Spleen (tissue), 13 donors: ENCODE measurements at places on chromosomes 2 and 18. TPM values are rescaled to one million over a fixed set of nuclear protein-coding genes. Genes with fewer than 3 reads are reported as not detected.

The RFTN2 gene
- polyA plus RNA-seq, result 0.52 TPM

The ASAP2 gene
- polyA plus RNA-seq, result 1.3 TPM

The NIFK gene
- polyA plus RNA-seq, result 48.2 TPM

The AQP12B gene
- 1.8 TPM for polyA plus RNA-seq

The RUFY4 gene
- polyA plus RNA-seq, result 3.7 TPM

The GIGYF2 gene
- 18.5 TPM for polyA plus RNA-seq

The C2orf74 gene
- polyA plus RNA-seq, result 20.5 TPM

The LCT gene
- not detected for polyA plus RNA-seq

The FKBP7 gene
- 1.8 TPM for polyA plus RNA-seq

The SPP2 gene
- polyA plus RNA-seq, result not detected

The EPB41L5 gene
- polyA plus RNA-seq, result 2.2 TPM

The FZD7 gene
- polyA plus RNA-seq, result 0.87 TPM

The TBR1 gene
- not detected for polyA plus RNA-seq

The COX5B gene
- polyA plus RNA-seq, result 291 TPM

The ADRA2B gene
- 1.8 TPM for polyA plus RNA-seq

The LRP2 gene
- polyA plus RNA-seq, result not detected

The CSRNP3 gene
- 0.30 TPM for polyA plus RNA-seq

The ITGAV gene
- polyA plus RNA-seq, result 9.5 TPM

The CYP1B1 gene
- polyA plus RNA-seq, result 17.7 TPM

The ARHGEF33 gene
- 0.18 TPM for polyA plus RNA-seq

The RAX gene
- not detected for polyA plus RNA-seq

The MC2R gene
- polyA plus RNA-seq, result not detected

The SAP130 gene
- 3.6 TPM for polyA plus RNA-seq

The C2orf15 gene
- polyA plus RNA-seq, result 1.4 TPM

The EN1 gene
- not detected for polyA plus RNA-seq

The PARD3B gene
- 0.85 TPM for polyA plus RNA-seq

The LGALSL gene
- polyA plus RNA-seq, result 2.4 TPM
